ENCODE measurements at places on chromosomes 2 and 18.

DNA sequence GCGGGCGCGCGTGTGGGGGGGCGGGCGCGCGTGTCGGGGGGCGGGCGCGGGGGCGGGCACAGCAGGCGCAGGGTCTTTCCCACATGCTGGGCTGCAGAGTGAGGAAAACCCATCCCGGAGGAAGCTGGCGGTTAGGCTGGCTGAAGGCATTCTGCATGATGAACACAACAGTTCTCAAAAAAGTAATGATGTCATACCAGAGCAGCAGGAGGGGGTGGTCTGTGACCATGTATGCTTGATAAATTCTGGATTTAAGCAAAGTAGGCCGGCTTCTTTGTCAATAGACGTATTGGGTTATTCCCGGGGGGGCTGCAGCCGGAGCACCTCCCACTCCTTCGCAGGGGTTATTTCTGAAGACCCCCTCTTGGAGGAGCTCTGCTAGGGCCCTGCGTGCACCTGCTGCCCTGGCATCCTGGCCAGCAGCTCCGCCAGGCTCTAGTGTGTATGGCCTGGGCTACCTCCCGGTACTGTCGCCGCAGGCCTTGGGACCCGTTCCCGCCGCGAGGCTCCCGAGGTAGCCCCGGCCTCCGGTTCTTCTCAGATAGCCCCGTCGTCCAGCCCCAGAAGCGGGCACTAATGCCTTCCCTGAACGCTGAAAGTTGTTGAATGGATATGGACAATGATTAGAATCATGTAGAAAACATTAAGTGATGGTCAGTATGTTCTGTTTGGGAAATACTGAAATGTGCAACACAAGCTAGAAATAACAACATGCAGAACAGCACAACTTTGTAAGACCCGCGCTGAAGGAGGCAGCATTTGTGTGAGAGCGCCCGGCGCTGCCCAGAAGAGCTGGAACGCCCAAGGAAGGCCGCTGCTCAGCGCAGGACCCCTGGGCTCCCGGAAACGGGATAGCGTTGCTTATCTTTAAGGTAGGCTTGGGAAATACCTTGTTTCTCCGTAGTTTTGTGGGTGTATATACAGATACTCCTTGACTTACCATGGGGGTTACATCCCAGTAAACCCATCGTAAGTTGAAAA lies 101.4 kb upstream of the RAB6C start:
- peak; percentile 46 for DNase-seq

- DNase-seq = no peak
Observed at GRCh38 chr2:144642131-144642530, 122.2 kb upstream of the ZEB2 start.

- no peak for DNase-seq
Observed at GRCh38 chr18:4245456-4245855, 209.7 kb downstream of the DLGAP1 start.

DNA sequence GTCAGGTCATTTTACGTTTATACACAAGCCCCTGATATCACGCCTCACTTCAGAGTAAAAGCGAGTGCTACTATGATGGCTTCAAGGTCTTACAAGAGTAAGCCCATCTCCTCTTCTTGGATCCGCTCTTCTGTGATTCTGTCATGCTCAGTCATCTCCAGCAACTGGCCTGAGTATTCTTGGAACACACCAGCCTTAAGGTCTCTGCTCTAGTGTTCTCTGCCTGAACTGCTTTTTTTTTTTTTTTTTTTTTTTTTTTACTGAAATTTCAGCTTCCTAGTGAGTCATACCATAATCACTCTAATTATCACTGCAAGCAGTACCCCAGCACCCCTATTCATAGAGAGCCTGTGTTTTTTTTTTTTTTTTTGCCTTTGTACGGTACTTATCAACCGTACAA lies 1228.9 kb downstream of the CNTNAP5 start:
- DNase-seq = no peak

DNA sequence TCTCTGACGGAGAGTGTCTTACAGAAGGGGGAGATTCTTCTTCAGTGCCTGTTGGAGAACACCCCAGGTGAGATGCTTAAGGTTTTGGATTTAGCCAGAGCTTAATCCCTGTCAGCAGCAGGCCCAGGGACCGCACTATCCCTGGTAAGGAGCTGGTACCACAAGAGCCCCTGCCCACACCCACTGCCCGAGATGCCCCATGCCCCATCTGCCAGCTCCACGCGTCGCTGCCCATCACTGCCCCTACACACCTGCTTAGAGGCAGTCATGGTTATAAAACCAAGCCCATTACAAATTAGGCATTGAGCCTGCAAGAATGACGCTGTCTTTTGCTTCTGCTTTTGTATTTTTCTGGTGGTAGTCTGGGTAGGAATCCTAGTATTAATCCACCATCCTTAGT lies 21.7 kb downstream of the CEP68 start:
- no peak for DNase-seq

- DNase-seq = peak; percentile 11
Observed at GRCh38 chr2:230564805-230565779, 147.6 kb upstream of the CAB39 start.

DNA sequence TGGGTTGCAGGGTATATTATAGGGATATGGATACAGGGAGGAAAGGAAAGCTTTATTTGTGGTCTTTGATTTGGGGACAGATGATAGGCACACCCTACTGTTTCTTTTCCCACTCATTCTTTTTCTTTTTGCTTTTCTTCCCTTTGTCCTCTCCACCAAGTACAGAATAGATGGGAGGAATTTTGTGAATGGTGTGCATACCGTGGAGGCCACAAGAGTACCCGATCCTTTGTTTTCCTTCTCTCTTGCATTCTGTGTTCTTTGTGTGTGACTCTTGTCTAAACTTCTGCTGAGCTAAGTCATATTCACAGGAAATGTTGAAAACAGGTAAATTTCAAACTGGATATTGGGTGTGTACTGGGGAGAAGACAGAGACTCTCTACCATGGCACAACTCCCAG lies 321.4 kb upstream of the SLC8A1 start:
- DNase-seq = no peak

DNA sequence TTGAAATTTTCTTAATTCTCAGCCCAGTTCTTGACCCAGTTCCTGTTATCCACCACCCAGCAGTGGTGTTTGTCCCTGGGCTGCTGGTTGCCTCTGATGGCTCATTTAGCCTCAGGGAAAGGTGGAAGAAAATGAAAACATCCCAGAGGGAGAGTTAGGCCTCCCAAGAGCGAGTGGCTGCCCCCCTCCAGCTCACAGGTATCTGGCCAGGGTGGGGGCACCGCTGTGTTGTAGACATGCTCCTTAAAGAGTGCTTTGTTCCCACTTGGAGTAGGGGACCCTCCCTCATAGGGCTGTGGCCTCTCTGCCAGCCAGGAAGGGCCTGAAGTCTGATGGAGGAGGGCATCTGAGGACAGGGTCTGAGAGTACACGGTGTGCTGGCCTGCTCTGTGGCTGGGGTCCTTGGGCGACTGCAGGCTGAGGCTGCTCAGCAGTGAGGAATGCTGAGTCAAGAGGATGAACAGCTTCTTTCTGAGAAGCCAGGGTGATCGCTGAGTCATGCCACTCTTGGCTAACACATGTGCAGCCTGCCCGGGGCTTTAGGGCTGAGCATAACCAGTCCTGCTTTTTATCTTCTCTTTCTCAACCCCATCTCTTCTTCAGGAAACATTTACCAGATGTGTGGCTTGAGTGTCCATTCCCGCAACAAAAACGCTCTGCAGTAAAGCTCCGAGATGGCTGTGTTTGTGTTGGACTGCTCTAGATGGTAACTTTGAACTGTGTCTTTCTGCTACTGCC lies 72.3 kb downstream of the IL1R2 start:
- peak; percentile 92 for DNase-seq

DNA sequence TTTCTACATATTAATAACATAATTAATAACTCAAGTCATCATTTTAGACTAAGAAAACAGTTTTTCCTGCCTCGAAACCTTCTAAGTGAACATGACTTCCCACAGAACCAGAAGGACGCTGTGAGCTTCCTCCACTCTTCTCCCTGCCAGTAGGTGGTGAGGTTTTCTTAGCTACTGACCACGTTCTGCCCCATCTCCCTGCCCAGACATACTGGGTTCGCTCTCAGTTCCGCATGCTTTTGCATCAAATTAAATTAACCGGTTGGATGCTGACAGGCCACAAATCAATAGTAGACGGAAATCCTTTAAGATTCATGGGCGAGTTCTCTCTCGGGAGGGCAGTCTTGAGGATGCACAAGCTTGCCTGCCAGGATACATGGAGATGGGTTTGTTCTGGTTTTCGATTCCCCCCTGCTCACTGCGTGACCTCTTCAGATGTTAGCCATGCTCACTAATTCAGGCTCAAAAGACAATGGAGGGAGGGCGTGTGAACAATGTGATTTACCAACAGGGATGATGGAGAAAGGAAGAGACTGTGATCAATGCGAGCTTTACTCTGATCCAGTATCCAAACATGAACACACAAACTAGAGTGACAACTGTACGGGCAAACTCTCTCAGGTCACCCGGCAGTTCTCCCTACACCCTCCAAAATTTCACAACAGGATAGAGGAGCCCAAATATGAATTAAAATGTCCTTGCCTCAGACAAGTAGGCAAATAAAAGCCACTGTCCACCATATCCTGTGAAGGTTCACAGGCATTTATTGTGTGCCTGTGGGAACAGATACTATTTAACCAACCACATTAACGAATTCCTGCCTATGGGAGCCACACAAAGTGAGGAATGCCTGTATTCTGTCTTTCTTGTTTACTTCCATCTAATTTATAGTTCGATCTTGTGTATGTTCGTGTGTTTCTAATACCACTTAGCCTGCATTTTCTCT lies 375.7 kb downstream of the EIPR1 start:
- no peak for DNase-seq

DNA sequence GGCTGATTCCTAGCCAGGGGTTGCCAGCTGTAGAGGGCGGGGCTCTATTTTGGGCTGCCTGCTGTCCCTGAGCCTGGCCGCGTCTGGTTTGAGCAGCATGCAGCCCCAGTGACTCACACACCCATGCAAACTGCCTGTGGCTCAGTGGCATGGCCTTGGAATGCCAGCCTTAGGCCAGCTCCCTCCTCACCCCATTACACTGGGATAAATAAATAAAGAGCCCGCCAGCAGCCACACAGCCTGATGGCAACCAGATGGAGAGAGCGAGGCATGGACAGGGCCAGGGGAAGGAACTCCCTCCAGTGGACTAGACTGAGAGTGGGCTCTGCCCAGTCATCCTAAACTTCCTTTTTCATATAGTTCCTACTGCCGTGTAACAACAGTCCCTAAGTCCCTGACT lies 18.3 kb downstream of the NHEJ1 start:
- peak; percentile 92 for DNase-seq

- no peak for DNase-seq
Observed at GRCh38 chr18:3485153-3486149, 35.5 kb downstream of the TGIF1 start.

- no peak for DNase-seq
Observed at GRCh38 chr2:15615301-15615920, 23.7 kb downstream of the DDX1 start.

- no peak for DNase-seq
Observed at GRCh38 chr2:221961561-221961960, 337.2 kb downstream of the PAX3 start.

DNA sequence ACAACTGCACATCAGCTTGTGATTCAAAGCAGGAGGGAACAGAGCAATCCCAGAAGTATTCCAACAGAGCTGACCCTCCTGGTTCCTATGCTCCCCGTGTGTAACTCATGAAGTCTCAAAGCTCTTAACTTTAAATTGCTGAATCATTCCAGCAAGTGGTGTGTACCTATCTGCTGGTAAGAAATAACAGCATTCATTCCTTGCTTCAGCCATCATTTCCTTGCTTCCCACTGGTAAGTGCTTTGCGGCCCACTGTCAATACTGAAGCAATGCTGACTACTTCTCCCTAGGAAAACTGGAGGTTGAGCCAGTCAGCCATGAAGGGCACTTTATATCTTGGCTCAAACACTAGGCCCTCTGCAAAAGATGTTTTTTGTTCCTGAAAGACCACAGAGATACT lies 222.4 kb downstream of the EXOC6B start:
- no peak for DNase-seq

GRCh38 chr2:113818382-113818951 lies 62.0 kb upstream of the SLC35F5 start:
- peak; percentile 100 for DNase-seq

DNA sequence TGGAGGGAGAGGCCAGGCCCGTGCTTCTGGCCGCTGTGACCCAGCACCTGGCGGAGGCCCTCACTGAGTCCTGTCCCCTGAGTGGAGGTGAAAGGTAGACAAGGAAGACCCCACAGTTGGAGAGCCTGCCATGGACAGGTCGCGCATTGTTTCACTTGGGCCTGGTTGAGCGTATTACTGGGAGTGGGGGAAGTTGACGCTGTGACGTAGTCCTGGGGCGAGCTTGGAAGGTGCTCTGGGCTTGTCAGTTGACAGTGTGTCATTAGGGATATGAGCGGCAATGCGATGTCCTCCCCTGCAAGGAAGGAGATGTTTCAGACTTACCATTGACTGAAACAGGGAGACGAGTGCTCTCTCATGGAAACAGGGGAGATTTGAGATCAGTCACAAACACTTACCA lies 127.1 kb downstream of the SH3RF3 start:
- no peak for DNase-seq

GRCh38 chr2:214651451-214651850 lies 158.0 kb downstream of the BARD1 start:
- no peak for DNase-seq

- DNase-seq = no peak
Observed at GRCh38 chr2:195338856-195339255, 318.2 kb upstream of the SLC39A10 start.

DNA sequence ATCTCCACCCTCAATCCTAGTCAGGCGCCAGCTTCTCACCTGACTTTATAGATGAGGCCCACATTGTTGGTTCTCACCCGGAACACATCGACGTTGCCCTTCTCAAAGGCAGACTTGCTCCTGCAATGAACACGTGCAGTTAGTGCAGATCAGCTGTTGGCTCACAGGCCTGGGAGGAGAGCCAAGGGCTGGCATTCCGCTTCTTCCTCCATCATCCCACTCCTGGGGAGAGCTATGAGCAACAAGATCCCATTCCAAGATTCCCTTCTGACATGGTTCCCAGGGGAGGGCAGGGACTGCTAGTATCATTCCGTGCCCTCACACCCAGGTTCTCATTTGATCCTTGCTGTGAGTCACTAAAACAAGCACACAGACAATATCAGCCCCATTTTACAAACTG lies 15.1 kb downstream of the LOXHD1 start:
- no peak for DNase-seq

GRCh38 chr18:8260319-8260718 lies 348.9 kb upstream of the RAB12 start:
- no peak for DNase-seq

DNA sequence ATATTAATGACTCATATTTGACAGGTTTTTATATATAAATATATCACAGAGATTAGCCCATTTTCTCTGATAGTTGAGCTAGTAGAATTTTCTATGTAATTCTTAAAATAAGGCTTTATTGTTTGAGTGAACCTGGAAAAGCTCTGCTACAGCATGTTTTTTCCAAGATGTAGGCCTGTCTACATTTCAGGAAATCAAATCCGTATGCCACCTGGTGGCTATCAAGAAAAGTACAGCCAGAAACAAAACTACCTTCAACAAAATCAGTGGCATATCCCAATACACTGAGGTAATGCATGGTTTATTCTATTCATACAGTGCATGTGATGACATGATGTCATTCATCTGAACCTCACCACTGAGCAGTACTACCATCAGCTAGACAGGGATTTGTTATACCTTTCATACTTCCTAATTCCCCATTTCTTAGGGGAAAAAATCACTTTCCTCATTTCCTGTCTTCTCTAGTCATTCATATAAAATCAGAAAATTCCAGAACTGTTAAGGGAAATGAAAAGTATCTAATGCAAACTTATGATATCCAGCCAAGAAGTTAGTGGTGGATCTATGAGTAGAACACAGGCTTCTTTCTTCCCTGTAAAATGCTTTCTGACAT lies 310.4 kb upstream of the SYT4 start:
- DNase-seq = peak; percentile 36
